ENCODE measurements at places on chromosomes 16 and 17.

DNA sequence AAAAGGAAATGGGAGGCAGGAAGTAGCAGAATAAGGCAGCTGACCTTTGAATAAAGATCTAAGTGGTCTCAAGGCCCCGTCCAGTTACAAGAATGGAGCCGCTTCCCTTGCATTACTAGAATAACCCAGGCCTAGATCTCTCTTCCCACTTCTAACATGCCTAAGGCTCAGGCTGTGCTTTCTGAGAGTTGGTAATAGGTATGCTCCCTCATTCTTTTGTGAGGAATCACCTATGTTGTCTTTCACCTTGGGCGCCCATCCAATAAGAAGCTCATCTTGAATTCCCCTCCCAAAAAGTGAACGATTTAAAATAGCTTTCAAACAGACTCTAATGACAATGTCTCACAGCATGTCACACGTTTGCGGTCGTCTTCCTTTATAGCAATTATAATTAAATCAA, 101.2 kb downstream of the KCNJ2 start:
- no peak for DNase-seq

- peak; percentile 81 for DNase-seq
Measured at GRCh38 chr16:27169511-27170071, 33.7 kb upstream of the KDM8 start.

GRCh38 chr16:86888231-86889053, 310.1 kb downstream of the FOXL1 start:
- DNase-seq, result no peak

DNA sequence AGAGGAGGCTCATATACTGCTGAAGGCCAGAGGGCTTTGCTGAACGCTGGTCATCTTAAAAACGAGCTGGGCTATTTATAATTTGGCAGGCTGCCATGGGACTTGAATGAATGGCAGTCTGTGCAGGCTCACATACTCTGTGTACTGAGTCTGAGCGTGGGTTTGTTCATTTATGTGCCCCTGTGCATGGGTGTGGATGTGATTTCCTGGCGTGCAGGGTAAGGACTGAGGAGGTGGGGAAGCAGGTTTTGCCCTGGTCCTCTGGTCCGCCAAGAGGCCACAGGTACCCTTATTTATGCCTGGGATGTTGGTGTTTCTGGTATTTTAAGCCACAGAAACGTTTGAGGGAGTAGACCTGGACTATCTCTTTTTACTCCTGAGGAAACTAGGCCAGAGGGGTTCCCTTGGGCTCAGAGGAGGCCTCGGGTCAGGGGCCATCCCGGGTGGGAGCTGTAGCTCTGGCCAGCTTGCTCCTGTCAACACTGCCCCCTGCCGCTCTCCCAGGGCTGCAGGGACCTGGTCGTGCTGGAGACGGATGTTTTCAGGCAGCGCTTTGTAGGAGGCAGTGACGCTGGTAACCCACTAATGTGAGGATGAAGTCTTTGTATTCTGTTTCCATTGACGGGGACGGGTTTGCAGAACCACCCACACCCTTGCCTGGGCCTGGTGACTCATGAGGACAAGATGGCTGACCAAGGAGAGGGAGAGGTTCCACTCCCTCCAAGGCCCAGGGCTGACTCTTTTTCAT, 184.4 kb downstream of the MSI2 start:
- peak; percentile 59 for DNase-seq

DNA sequence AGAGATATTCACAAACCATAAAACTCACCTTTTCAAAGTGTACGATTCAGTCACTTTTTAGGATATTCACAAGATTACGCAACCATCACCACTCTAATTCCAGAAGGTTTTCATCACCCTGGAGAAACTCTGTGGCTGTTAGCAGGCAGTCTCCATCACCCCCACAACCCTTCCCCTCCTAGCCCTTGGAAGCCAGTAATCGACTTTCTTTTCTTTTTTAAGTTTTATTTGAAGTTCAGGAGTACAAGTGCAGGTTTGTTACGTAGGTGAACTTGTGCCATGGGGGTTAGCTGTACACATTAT, 363.5 kb downstream of the CPPED1 start:
- no peak for DNase-seq

DNA sequence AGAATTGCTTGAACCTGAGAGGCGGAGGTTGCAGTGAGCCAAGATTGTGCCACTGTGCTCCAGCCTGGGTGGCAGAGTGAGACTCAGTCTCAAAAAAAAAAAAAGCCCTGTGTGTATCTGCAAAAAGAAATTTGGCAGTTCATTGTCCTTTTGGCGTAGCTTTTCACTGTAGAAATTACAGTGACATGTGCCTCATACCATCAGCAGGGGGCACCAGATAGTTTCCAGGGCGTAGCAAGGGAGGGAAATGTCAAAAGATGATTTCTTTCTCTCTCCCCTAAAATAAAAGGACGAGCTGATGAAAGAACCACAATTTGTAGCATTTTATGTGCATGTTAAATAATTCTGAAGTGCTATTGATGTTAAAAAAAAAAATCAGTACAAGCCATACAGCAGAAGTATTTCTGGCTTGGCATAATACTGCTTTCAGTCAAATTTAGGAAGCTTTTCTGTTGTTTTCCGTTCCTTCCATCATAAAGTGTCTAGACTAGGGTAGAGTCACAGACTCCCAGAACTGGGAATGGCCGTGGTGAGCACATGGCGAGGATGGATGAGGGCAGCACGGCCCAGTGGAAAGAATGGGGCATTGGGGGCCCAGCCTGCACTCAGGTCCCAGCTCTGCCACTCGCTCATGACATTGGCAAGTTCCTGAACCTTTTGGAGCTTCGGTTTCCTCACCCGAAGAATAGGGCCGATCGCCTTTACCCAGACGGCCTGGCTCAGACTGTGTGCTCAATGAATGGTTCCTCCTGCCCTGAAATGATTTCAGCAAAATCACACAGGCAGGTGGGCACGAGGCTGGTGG, 59.8 kb upstream of the RPH3AL start:
- peak; percentile 79 for DNase-seq

DNA sequence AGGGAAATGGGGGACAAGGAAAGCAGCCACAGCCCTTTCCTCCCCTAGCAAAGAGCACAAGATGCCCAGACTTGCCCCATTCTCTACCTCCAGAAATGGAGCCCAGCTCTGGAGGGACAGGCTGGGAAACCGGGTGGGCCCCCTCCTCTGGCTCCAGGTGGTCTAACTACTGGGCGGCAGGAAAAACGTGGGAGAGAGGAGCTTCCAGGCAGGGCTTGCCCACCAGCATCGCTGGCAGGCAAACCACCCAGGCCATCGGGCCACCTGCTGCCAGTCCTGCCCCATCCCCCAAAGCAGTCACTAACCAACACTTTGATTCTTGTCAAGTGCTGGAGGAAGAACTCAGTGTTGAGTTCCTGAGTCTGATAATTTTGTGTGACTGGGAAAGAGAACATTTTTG, 15.6 kb downstream of the ANKS3 start:
- no peak for DNase-seq

- peak; percentile 45 for DNase-seq
Measured at GRCh38 chr17:37791447-37792399, 46.9 kb upstream of the HNF1B start.

DNA sequence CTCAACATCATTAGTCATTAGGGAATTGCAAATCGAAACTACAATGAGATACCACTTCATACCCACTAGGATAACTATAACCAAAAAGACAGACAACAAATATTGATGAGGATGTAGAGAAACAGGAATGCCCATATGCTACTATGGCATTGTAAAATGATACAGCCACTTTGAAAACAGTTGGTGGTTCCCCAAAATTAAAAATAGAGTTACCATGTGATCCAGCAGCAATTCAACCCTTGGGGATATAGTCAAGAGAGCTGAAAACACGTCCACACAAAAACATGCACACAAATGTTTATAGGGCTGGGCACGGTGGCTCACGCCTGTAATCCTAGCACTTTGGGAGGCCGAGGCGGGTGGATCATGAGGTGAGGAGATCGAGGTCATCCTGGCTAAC, 10.0 kb upstream of the PECAM1 start:
- no peak for DNase-seq
